Activated effector memory CD4-positive, alpha-beta T cell treated with Interleukin-2 at 50 U/mL for 16 hours (primary cell): ENCODE measurements at places on chromosomes 7 and 10.

DNA sequence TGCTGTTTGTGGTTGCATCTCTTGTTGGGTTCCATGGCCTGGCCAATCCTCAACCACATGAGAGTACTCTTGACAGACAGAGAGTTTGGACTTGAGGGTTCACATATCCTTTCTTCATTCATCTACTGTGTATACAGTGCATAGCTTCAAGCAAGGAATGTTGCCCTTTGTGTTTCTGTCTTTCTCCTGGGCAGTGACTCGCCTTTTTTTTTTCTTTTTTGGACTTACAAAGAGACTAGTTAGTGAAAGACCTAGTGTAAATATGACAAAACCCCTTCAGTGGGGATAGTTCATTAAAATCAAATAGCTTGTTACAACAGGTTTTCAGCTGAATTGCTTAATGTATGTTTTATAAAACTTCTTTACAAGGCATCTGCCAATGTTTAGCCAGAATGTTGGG is 290.2 kb downstream of the FGFR2 start:
- DNase-seq, result no peak

DNA sequence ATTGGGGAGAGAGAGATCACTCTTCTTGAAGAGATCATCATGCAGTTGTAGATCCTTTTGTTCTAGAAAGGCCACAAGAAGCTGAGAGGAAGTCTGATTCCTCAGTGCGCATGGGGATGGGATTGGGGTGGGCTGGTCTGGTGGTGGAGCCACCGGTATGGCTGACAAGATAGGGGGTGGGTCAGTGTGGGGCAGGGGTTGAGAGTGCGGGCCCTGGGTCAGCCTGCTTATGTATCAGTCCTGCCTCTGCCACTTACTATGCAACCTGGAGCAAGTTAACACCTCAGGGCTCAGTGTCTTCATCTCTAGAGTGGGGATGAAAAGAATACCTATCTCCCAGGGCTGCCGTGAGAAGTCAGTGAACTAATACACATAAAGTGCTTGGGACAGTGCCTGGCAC is 8.0 kb downstream of the SMARCD3 start:
- no peak for DNase-seq

DNA sequence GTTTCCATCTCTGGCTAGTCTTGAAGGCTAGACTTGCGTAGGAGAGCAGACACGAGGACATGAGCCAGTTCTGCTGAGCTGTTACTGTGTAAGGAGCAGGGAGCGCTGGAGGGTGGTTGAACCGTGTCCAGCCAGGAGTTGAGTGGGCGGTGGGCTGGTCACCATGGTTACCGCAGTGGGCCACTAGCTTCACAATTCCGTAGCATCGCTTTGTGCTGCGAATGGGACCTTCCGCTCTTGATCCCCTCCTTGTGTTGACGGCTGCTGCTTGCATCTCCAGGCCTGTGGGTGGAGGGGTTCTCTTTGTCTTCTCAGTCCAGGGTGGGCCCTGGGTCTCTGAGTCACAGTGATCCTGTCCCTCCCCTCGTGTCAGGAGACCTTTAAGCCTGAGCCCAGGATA is 49.4 kb upstream of the OCM start:
- DNase-seq, result no peak

DNA sequence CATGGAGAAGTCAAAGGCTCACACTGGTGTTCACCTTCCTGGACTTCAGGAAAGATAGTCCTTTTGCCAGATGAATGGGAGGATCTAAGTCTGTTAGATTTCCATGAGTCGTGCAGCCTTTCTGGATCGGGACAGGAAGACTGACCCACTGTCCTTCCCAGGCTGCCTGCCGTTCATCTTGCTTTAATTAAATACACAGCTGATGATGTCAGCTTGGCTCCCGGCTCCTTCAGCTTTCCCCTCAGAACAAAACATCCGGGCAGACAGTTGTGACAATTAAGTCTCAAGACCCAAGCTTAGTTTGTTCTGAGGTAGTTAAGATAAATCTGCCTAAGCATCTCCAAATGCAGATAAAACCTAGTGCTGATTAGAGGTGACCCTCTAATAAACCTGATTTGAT is 58.6 kb downstream of the AUTS2 start:
- DNase-seq, result no peak

DNA sequence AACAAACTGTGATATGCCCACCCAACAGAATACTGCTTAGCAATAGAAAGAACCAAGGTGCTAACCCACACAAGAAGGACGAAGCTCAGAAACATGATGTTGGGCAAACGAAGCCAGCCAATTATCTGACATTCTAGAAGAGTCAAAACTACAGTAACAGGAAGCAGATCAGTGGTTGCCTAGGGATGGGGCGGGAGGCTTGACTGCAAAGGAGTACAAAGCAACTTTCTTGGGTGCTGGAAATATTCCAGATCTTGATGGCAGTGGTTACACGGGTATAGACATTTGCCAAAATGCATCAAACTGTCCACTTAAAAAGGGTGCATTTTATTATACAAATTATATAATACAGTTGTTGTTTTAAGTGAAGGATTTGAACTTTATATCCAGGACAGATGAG is 41.1 kb upstream of the RET start:
- DNase-seq, result no peak

DNA sequence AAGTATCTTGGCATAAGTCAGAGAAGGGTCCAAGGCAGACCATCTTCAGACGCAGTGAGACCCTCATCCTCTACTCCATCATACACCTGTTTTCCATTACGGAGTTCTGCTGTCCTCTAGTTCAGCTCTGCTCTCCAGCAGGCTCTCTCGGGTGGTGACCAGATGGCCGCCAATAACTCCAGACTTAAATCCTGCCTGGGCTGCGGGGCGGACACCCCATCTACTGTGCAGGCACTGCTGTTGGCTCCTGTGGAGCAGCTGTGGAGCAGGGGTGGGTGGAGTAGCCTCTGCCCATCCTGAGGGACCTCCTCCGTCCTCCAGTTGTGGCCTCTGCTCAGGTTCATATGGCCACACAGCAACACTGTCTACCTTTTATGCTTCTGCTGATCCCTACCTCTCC is 608.1 kb downstream of the SDK1 start:
- no peak for DNase-seq

- peak; percentile 41 for DNase-seq
These were observed 311.7 kb downstream of the GATA3 start for GRCh38 chr10:8365935-8366911.

- no peak for DNase-seq
These were observed 997 bp downstream of the WDR37 start for GRCh38 chr10:1057106-1057657.

GRCh38 chr7:157570531-157571200 is 233.9 kb downstream of the DNAJB6 start:
- no peak for DNase-seq

- no peak for DNase-seq
These were observed 3.5 kb upstream of the BMPER start for GRCh38 chr7:33901847-33902246.
